Posterior vena cava (tissue), 2 donors: ENCODE measurements at places on chromosomes 12 and 14. TPM values are rescaled to one million over a fixed set of nuclear protein-coding genes. Genes with fewer than 3 reads are reported as not detected.

DNA sequence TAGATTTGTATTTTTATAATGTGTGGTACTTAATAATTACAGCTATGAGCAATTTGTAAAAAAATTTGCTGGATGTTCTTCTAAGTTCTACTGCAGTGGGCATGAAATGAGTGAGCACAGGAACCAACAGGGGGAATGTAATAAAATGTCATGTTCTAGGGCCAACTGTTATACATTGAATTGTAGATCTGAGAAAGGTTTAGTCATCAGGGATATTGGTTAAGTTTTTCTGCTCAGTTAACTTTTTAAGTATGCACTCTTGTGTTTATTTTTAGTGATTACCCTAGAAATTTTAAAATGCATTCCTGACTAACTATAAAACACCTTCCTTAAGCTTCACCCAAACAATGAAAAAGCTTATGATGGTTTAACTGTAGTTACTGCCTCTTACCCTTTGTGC is 101.8 kb downstream of the CAND1 start:
- no peak for DNase-seq

GRCh38 chr12:94513527-94513926 is 53.9 kb upstream of the CEP83 start:
- no peak for DNase-seq

DNA sequence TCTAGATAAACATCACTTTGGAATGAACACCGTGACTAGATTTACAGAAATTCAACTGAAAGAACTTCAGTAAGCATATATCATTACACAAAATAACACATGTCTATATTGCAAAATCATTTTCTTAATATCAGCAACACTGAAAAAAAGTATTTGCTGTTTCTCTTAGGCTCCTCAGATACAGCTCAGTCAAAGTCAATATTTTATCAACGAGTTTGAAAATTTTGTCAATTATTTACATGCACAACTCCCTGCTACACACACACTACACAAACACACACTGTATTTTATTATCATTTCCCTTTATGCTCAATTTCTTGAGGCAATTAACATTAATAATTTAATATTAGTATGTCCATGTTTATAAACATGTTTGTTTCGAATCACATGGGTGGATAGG is 3.8 kb downstream of the PZP start:
- no peak for DNase-seq

GRCh38 chr12:112450725-112451124 is 32.0 kb downstream of the PTPN11 start:
- DNase-seq, result no peak

DNA sequence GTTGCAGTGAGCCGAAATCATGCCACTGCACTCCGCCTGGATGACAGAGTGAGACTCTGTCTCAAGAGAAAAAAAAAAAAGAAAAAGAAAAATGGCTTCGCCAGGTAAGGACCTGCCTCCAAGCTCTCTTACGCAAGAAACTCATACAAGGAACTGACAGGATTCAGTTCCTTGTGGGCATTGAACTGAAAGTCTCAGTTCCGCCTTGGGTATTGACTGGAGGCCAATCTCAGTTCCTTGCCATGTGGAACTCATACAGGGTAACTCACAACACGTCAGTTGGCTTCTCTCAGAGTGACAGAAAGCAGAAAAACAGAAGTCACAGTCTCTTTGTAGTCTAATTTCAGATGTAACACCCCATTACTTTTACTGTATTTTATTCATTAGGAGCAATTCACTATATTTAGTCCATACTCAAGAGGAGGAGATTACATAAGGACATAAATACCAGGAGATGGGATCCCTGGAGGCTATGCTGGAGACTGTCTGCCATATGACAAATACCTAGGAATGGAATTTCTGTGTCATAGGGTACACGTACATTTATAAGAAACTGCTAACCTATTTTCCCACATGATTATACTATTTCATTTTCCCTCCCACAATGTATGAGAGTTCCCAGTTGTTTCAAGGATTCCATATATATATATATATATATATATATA is 11.4 kb upstream of the NOPCHAP1 start:
- DNase-seq, result no peak

- DNase-seq, result no peak
Measured at GRCh38 chr12:27979145-27979544, 6.6 kb upstream of the PTHLH start.

- DNase-seq, result no peak
Measured at GRCh38 chr12:57386187-57386720, 44.6 kb downstream of the R3HDM2 start.

GRCh38 chr12:57782243-57782607 is 362 bp upstream of the TSFM start:
- DNase-seq, result no peak

GRCh38 chr14:57576498-57576897 is 82.8 kb upstream of the CCDC198 start:
- DNase-seq, result no peak

DNA sequence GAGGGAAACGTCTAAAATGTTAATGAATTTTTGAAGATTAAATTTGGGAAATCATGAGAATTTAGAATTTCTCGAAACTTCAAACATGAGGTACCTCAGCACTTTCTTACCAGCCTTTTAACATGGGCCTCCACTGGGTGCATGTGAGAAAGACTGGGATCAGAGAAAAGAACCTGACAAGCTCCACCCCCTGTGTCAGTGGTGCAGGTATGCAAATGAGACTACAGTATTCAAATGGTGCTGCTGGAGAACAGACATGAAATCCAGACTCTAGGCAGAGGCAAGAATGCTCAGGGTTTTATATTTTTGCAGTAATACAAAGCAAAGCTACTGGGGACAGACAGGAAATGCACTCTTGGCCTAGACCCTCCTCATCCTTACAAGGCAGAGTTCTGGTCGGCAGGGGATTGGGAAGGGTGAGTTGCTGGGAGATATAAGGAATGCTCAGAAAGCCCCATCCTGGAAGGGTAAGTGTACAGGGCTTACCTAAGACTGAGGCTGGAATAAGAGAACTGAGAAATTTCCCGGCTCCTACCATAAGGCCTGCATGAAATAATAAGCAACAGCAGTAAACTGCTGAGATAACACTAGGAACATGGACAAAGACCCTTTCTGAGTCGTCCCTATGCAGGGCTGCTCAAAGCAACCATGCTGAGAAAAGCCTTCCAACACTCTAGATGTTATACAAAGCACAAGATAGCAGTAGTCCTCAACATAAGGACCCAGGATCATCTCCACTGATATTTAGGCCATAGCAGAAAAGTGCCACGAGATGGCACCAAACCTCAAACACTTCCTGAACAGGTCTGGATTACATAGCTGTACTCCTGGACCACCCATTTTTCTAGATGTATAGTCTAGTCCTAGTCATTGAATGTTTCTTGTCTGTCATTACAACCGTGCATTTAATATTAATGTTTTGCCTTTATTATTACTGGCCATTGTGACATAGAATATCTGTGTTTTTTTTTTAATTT is 260.8 kb downstream of the RASSF9 start:
- DNase-seq, result no peak

- DNase-seq, result no peak
Measured at GRCh38 chr12:93351726-93352125, 26.0 kb upstream of the NUDT4 start.

DNA sequence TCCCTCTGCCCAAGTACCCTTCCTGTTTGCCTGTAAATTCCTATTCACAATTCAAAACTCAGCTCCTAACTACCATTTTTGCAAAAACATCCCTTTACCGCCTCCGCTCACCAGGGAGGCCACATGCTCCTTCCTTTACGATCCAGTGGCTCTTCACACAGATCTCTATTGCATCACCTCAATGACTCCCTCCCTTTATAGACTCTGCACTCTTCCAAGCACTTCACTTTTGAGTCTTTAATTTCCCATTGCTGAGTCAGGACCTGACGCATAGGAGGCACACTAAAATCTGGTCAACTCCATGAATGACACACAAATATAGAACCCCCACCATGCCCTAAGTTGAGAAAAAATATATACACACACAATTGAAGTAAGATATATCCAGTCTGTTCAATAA is 45.9 kb downstream of the PPP1R13B start:
- DNase-seq, result no peak

DNA sequence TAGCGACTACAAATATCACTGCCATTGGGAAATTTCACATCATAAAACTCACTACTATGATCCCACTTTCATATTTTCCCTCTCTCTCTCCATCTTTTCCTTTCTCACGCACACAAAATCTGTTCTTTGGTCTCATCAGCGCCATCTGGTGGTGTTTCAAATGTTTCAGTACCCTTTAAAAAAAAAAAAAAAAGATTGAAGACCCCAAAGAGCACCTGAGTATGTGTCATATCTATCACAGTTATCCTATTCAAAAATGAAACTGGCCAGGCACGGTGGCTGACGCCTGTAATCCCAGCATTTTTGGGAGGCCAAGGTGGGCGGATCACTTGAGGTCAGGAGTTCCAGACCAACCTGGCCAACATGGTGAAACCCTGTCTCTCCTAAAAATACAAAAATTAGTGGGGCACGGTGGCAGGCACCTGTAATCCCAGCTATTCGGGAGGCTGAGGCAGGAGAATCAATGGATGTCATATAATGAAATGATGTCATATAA is 72.4 kb downstream of the TTC9 start:
- no peak for DNase-seq

DNA sequence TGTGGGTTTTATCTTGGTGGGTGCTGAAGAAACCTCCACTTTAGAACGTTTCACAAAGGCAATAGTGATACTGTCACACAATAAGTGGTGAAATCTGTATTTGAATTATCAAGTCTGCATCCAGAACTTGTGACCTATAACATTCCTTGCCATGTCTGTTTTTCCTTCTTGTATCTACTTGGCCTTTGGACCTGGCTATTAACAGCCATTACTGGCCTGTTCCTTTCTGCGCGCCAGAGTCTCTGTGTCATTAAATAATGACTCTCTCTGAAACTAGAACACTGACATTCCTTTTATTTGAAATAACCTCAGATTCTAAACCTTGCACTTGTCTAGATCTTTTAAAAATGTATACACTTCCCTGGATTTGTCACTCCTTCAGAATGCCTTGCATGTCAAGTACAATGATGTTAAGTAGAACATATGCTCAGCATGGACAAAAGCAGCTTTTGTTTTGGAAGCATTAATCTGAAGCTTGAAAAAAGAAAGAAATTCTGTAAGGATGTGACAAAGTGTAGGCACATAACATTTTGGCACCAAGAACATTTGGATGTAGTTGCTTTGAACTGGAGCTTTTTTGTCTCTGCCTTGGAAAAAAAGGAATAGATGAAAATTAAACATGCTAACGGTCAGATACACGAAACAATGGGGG is 95.5 kb upstream of the RPL10L start:
- DNase-seq, result no peak

DNA sequence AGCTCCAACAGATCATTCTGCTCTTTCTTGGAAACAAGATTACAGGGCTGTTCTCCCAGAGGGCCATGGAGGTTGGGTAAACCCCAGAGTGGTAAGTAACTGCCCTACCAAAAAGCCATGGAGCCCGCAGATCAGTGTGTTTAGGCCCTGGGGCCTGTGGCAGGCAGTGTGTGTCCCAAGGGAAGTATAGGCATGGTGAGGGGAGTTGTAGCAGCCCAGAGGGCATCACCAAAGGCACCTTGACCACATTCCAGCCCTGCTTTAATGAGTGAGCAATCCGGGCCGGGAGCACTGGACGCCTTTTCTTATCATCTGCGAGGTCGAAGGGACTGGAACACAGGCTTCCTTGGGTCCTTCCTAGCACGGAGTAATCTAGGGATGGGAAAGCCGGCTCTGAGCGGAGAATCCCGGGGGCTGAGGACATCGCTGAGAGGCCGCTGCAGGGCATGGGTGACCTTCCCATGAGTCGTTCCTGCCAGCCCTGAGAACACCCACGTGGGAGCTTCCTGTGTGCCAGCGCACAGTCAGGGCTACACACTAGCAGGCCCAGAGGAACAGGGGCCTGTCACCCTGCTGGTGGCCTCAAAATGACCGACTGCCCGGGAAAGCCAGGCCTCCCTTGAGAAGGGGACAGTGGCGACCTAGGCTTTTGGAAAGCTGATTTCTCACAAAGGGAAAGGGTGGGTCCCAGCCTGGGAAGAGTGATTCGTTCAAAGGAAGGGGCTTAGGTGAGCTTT is 91.3 kb downstream of the NINJ2 start:
- peak; percentile 82 for DNase-seq

GRCh38 chr14:74574706-74575105 is 37.3 kb downstream of the LTBP2 start:
- peak; percentile 74 for DNase-seq

DNA sequence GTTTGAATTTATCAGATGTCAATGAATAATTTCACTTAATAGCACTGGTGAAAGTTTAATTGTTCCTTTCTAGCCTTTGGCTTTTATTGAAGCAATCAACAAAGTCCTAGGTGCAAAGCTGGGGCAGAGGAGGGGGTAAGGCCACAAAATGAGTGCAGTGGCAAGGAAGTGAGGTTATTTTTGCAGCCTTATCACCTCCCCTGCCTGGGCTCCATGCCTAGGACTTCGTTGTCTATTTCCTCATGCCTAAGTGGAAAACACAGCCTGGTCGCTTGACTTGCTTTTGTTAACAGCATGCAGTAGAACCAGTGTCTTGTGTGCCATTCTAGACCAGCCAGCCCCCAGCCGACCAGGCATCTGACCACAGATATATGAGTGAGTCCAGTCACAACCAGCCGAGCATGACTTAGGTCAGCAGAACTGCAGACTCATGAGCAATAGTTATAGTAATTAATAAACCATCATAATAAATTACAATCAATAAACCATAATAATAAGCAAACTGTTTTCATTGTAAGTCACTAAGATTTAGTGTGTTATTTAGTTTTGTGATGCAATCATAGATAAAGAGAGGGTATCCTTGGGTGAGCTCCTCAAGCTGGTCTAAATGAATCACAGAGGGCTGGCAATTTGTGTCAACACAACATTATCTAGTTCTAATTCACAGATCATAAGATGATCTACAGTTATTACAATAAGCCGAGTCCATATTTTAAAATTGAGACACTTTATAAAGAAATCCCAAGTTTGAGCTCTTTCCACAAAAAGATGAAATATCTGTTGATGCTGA is 156.8 kb downstream of the GLT1D1 start:
- DNase-seq, result no peak

DNA sequence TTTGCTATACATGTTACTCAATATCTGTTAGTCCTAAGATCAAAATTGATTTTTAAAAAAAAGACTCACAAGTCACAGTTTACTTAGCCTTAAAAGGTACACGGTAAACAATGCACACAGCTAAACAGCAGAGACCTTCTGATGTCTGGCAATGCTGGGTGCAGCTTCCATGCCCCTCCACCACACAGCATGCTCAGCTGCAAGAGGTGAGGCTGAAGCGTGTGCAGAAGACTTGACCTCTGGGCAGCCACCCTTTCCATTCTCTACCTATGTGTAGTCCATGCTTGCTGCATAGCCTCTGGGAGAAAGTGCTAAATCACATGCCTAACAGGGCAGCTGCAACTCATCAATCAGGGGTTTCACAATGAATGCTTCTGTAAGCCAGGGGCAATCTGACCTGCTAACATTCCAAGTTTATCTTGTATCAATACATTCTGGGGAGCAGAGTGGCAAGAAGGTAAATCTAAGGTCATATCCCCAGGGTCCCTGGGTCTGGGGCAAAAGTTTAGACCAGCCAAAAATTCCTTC is 44.5 kb upstream of the AMN1 start:
- DNase-seq, result no peak

Gene NKX2-1
- not detected for total RNA-seq

Gene EMC9
- 10.9 TPM for total RNA-seq

Gene EGLN3
- 29.2 TPM for total RNA-seq

Gene CPM
- total RNA-seq, result 42.7 TPM

Gene ZFHX2
- total RNA-seq, result 2.4 TPM

Gene KRT85
- total RNA-seq, result not detected

Gene SSTR1
- total RNA-seq, result 1.5 TPM
